ENCODE measurements at places on chromosomes 1 and 21. TPM values are rescaled to one million over a fixed set of nuclear protein-coding genes. Genes with fewer than 3 reads are reported as not detected.

OR6K3 gene
- total RNA-seq: not detected

- DNase-seq: no peak
Measured at GRCh38 chr1:11571906-11572616, 82.2 kb downstream of the FBXO2 start.

CFAP74 gene
- not detected for total RNA-seq

- DNase-seq: peak; percentile 68
Measured at GRCh38 chr1:150970808-150971582, 3.6 kb downstream of the CERS2 start.

- no peak for DNase-seq
Measured at GRCh38 chr1:98388441-98388840, 273.1 kb upstream of the SNX7 start.

HOOK1 gene
- total RNA-seq: 2.1 TPM

DNA sequence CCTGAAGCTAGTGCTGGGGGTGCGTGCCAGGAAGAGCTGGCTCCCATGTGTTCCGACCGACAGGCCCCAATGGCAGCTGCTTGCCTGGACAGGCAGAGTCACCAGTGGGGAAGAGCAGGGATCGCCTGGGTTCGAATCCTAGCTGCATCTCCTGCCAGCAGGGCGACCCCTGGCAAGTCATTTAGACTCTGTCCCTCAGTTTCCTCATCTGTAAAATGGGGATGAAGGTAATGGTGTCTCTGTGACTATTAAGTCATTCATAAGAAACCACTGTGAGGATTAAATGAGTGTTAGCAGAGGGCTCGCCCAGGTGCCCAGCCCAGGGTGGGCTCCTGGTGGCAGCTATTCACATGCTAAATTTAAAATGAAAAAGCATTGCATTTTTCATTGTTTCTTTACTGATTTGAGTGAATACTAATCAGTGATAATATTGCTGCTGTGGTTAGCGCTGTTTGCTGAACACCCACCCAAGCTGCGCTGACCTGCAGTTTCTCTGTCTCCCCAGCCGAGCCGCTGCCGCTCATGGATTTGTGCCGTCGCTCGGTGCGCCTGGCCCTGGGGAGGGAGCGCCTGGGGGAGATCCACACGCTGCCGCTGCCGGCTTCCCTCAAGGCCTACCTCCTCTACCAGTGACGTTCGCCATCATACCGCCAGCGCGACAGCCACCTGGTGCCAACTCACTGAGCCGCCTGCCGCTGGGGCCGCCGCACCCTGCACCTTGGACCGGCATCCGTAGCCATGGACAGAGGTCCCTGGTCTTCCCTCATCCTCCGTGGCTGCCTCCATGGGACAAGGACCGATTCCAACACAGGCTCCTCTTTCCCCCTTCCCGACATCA is 74.5 kb downstream of the SPSB1 start:
- no peak for DNase-seq

PLXNA2 gene
- total RNA-seq: 12.8 TPM

CCDC185 gene
- total RNA-seq: not detected

DNA sequence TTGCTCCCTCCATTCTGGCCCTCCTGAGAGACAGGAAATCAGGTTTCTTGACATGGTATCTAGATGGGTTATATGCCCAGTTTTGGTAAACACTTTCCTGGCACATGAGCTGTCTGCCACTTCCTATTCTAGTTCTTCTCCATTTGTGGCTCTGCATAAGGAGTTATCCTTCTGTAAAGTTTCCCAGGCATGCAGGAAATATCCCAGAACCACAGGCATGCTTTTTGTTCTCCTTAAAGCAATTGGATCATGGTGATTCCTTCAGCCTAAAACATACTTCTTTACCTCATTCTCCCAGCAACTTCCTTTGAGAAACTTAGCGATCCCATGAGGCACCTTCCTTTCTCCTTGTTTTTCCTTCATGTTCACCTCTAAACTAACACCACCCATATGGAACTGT is 199.8 kb downstream of the CRB1 start:
- no peak for DNase-seq

DNA sequence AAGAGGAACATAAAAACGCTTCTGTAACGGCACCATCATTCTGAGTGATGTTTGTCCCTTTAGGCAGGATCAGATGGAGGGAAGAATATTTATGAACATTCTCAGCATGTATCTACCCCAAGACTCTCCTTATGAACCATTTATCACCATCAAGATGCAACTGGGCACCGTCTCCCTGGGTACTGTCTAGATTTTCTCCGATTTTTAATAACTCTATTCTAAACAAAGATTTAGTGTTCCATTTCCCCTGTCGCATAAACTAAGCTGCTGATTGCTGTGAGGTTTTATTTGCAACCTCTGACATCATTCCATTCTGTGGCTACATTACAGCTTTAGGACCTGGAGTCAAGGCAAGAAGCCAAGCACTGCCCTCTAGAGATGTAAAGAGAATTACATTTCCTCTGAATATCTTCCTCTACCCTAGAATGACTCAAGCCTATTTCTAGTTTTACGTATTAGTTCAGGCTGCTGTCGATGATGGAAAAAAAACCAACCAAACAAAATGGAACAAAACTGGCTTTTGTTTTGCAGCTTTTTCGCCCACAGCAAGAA is 130.1 kb upstream of the MAP1LC3C start:
- no peak for DNase-seq

SF3B4 gene
- total RNA-seq: 4.4 TPM

Measured in gastrocnemius medialis (tissue), 4 donors.